ENCODE measurements at places on chromosomes 2 and 18. TPM values are rescaled to one million over a fixed set of nuclear protein-coding genes. Genes with fewer than 3 reads are reported as not detected.

DNA sequence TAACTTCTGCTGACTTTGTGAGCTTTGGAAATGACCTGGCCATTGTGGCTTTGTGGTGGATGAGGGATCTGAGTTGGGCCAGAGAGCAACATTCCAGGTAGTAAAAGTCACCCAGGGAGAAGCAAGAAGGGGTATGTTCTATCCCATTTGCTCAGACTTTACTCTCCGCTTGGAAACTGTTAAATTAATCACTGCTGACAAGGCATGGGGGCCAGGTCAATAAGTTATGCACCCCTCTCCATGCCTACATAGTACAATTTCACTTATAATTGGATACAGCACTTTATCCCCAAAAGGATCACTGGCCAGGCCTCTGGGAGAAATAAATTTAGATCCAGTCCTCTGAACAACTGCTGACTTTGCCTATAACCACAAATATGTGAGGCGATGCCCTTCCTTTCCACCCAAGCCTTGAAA lies 92.1 kb downstream of the RPRM start:
- H3K27ac ChIP-seq, result no peak overlapping the region
- no peak overlapping the region for H3K4me3 ChIP-seq
- no peaks in the 10 kb centered on the region for H3K4me1 ChIP-seq
- H3K36me3 ChIP-seq, result no peaks in the 10 kb centered on the region

DNA sequence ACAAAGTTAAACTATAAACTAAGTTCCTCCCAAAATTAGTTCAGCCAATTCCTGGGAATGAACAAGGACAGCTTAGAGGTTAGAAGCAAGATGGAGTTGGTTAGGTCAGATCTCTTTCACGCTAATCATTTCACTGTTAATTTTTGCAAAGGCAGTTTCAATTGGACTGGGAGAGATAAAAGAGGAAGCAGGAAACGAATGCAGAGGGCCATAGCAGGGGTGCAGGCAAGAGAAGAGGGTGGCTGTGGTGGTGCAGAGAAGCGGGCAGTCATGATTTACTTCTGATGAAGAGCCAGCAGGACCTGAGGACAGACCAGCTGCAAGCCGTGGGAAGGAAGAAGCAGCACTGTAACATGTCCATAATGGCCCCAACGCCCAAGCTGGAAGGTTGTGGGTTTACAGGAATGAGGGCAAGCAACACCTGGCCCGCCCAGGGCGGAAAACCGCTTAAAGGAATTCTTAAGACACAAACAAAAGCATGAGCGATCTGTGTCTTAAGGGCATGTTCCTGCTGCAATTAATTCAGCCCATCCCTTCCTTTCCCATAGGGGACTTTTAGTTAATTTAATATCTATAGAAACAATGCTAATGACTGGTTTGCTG lies 4.1 kb upstream of the RMP24 start:
- H3K27ac ChIP-seq, result no peak overlapping the region
- no peaks in the 10 kb centered on the region for H3K36me3 ChIP-seq
- no peaks in the 10 kb centered on the region for H3K27me3 ChIP-seq
- peaks cover 19% of the 10 kb centered on the region for H3K4me1 ChIP-seq

DAW1 gene
- total RNA-seq, result 0.65 TPM

DNA sequence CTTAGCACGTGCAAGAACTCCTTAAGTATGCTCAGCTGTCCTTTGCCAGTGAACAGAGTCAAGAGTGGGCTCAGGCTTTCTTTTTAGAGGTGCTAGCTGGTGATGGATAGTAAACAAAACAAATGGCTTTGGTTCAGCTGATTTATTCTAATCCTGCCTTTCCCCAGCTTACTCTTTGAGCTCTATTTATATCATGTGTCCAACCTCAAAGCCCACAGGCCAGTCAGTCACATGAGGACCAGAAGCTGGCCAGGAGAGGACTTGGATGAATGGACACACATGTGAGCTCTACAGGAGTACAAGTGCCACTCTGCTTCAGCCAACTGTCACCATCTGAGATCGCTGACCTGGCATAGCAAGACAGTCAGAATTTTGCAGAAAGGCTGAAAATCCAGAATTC lies 59.4 kb downstream of the STK39 start:
- H3K4me1 ChIP-seq, result peaks cover 57% of the 10 kb centered on the region
- no peak for DNase-seq
- no peaks in the 10 kb centered on the region for H3K27me3 ChIP-seq
- no peak overlapping the region for H3K4me3 ChIP-seq

GRCh38 chr18:50687491-50687890 lies 127.6 kb downstream of the MAPK4 start:
- no peaks in the 10 kb centered on the region for H3K4me1 ChIP-seq
- DNase-seq, result no peak

PARD3B gene
- 24.9 TPM for total RNA-seq

DNA sequence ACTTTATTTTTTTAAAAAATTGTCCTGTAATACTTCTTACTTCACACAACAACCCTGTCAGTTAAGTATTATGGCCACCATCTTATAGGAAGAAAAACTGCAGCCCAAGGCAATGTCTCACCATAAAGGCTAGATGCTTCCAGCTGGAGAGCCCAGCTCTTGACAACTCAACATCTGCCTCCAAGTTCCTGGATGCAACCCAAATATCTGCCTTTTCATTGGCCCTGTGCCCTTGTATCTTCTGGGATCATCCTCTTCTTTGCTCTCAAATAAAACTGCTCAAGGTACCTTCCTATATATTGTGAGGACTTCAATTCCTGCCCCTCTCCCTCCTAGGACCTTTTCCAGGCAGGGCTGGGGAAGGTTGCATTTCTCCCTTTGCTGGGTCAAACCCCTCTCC lies 69.5 kb downstream of the BIN1 start:
- DNase-seq, result no peak
- H3K27me3 ChIP-seq, result no peaks in the 10 kb centered on the region
- H3K4me1 ChIP-seq, result peaks cover 9% of the 10 kb centered on the region
- H3K4me3 ChIP-seq, result no peak overlapping the region

GRCh38 chr2:159591221-159591620 lies 25.1 kb downstream of the BAZ2B start:
- peaks cover 16% of the 10 kb centered on the region for H3K4me1 ChIP-seq
- H3K36me3 ChIP-seq, result peaks cover 2% of the 10 kb centered on the region
- no peak overlapping the region for H3K4me3 ChIP-seq
- H3K27ac ChIP-seq, result no peak overlapping the region

GATA6 gene
- total RNA-seq, result 13.1 TPM

- no peak overlapping the region for H3K27ac ChIP-seq
- peaks cover 5% of the 10 kb centered on the region for H3K27me3 ChIP-seq
- no peak for DNase-seq
- H3K4me1 ChIP-seq, result no peaks in the 10 kb centered on the region
- H3K36me3 ChIP-seq, result no peaks in the 10 kb centered on the region
- no peak overlapping the region for H3K4me3 ChIP-seq
These were observed 659.0 kb upstream of the CDH7 start for GRCh38 chr18:65091744-65092329.

GRCh38 chr2:42199002-42199401 lies 29.8 kb downstream of the EML4 start:
- no peak for DNase-seq
- H3K4me1 ChIP-seq, result peaks cover 70% of the 10 kb centered on the region
- H3K4me3 ChIP-seq, result no peak overlapping the region
- H3K27me3 ChIP-seq, result no peaks in the 10 kb centered on the region
- peak overlapping the region; percentile 77 for H3K27ac ChIP-seq

- DNase-seq, result no peak
- no peaks in the 10 kb centered on the region for H3K36me3 ChIP-seq
- no peak overlapping the region for H3K27ac ChIP-seq
These were observed 94.0 kb upstream of the STON1 start for GRCh38 chr2:48435909-48436308.

VIT gene
- total RNA-seq, result 0.15 TPM

DNA sequence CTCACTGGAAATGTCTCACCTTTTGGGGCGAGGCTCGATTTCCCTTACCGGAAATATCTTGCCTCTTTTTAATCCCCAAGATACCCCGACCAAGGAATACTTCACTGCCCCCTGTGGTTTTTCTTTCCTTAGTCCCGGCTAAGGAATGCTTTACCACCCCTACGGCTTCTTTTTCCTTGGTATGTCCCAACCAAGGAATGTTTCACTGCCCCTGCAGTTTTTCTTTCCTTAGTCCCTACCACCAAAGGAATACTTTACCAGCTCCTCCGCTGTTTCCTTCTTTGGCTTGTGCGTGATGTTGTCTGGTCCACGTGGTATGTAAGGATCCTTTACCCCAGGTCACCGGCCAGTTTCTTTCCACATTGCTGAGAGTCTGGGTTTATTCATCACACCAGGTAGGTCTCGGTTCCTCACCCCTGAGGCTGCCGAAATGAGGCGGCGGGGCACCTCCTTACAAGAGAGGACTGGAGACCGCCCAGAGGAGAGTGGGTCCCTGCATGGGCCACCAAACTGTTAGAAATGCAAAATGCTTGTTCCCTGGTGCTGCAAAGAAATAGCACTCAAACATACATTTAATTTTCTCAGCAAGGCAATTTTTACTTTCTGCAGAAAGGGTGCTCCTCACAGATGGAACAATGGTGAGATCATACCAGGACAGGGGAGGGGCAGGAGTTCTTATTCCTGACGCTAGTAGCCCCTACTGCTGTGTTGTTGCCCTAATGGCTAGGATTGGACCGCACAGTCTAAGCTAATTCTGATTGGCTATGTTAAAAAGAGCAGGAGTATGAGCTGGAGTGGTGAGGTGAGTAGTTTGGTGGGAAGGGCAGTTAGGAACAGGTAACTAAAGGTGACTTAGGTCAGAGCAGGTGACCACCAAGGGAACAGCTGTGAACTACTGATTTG lies 33.4 kb upstream of the CLASP1 start:
- peak overlapping the region; percentile 57 for H3K27ac ChIP-seq
- no peaks in the 10 kb centered on the region for H3K27me3 ChIP-seq
- H3K4me3 ChIP-seq, result peak overlapping the region; percentile 71
- peaks cover 9% of the 10 kb centered on the region for H3K4me1 ChIP-seq

DNA sequence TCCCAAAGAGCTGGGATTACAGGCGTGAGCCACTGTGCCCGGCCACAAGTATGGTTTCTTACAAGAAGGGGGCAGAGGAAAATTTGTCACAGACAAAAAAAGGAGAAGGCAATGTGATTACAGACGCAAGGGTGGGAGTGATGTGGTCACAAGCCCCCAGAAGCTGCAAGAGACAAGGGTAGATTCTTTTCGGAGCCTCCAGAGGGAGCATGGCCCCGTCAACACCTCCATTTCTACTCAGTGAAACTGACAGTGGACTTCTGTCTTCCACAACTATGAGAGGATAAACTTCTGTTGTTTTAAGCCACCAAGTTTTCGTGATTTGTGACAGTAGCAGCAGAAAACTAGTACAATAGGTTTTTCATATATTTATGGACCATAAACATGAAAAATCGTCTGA lies 2.1 kb upstream of the TCF7L1 start:
- H3K4me3 ChIP-seq, result no peak overlapping the region
- no peaks in the 10 kb centered on the region for H3K27me3 ChIP-seq
- peaks cover 24% of the 10 kb centered on the region for H3K4me1 ChIP-seq
- H3K36me3 ChIP-seq, result no peaks in the 10 kb centered on the region
- H3K27ac ChIP-seq, result no peak overlapping the region
- no peak for DNase-seq

CLIP4 gene
- 27.7 TPM for total RNA-seq

AFTPH gene
- 17.3 TPM for total RNA-seq

DNA sequence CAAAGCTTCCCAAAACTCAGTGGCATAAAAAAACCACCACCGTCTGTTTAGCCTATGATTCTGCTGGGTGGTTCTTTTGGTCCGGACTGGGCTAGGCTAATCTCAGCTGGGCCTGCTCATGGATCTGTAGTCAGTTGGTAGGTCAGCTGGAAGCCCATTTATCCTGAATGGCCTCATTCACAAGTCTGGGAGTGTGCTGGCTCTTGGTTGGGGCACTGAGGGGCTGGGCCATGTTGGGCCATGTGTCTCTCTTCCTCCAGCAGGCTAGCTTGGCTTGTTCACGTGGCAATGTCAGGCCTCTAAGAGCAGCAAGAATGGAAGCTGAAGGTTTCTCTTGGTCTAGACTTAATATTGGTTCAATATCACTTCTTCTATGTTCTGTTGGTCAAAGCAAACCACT lies 95.7 kb upstream of the HS6ST1 start:
- DNase-seq, result peak; percentile 35
- H3K36me3 ChIP-seq, result no peaks in the 10 kb centered on the region
- no peak overlapping the region for H3K4me3 ChIP-seq
- H3K27me3 ChIP-seq, result no peaks in the 10 kb centered on the region
- H3K4me1 ChIP-seq, result no peaks in the 10 kb centered on the region
- no peak overlapping the region for H3K27ac ChIP-seq

ONECUT2 gene
- 0.05 TPM for total RNA-seq

DNA sequence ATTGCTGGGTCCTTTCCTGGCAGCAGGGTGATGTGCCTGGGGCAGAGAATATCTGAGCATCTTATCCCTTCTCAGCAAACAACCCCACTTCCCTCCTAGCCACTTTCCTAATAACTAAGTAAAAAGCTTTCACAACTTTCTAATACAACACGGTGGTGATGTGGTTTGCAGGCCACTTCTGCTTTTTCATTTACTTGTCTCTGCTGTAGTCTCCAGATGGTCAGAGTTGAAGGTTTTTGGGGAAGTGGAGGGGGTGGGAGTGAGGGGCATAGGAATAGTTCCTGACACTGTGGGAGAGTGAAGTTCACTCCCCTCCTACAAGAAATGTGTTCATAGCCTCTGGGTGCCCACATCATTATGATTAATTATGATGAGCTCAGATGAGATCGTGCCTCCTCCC lies 11.6 kb downstream of the OXER1 start:
- no peak for DNase-seq
- H3K27ac ChIP-seq, result no peak overlapping the region
- H3K27me3 ChIP-seq, result no peaks in the 10 kb centered on the region

GRCh38 chr2:191166756-191167445 lies 16.1 kb upstream of the STAT4 start:
- H3K4me3 ChIP-seq, result no peak overlapping the region
- peak overlapping the region; percentile 39 for H3K27ac ChIP-seq
- H3K27me3 ChIP-seq, result no peaks in the 10 kb centered on the region
- H3K36me3 ChIP-seq, result peaks cover 2% of the 10 kb centered on the region
- H3K4me1 ChIP-seq, result peaks cover 62% of the 10 kb centered on the region

DNA sequence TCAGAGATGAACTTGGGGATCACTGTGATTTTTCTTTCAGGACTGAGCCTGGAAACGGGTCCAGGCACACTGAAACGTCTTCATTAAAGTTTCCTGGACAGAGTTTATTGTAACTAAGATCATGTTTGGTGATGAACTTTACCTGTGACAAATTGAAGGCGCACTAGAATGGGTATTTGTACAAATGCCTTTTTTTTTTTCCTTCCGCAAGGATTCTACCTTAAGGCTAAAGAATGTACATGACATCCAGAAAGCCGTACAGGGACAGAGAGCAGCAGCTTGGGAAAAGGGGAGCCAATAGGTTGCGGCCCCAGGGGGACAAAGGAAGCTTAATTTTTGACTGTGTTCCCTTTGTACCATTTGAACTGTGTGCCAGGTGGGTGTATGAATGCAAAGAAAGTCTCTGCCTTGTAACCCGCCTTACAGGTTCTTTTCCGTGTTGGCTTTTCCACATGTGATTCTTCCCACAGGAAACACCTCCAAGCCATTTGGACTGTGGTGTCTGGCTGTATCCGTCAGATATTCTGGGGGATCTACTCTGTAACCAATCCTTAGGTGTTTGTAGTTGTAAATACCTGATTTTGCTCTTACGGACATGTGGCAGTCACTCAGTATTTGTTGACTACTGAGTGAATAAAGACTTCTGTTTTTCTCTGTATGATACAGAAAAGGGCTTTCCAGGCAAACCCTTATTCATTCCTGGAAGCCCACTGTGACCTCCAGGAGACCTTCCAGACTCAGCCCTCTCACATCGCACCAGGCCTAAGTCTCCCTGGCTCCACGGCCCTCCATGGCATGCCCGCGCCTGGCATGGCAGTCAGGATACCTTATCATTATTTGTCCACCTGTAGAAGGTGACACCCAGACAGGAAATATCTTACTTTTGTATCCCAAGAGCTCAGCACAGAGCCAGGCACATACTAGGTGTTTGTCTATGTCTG lies 1.1 kb downstream of the LRRFIP1 start:
- no peak for DNase-seq
- H3K27ac ChIP-seq, result peak overlapping the region; percentile 45
- no peaks in the 10 kb centered on the region for H3K27me3 ChIP-seq
- H3K4me3 ChIP-seq, result peak overlapping the region; percentile 78
